ENCODE measurements at places on chromosomes 6 and 20.

DNA sequence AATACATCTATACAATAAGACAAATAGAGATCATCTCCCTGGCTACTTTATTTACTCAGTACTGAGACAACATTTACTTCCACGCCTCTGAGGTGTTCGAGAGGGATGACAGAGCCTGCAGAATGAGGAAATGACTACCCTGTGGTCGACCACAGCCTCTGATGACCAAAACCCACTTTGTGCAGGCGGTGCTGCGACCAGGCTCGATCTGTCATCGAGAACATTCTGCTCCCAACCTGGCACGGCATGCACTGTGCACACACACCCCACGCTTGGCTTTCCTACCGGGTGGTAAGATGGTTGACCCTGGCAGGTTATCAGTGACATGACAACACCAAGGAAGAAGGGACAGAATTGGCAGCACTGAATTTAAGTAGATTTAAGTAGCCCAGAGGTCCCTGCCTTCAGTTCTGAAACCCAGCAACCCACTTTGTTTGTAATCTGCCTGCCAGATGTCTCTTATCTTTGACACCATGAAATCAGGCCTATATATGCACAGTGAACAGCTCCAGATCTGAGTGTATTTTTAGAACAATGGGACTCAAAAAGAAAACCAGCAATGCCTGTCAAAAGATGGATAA, 42.6 kb downstream of the TTI1 start:
- peak; percentile 87 for DNase-seq
- peaks cover 12% of the 10 kb centered on the region for H3K36me3 ChIP-seq
- no peak overlapping the region for H3K4me3 ChIP-seq
- H3K4me1 ChIP-seq, result peaks cover 49% of the 10 kb centered on the region
- H3K27ac ChIP-seq, result peak overlapping the region; percentile 89

- H3K4me3 ChIP-seq, result peak overlapping the region; percentile 5
- H3K4me1 ChIP-seq, result no peaks in the 10 kb centered on the region
- peak overlapping the region; percentile 91 for H3K27ac ChIP-seq
- no peaks in the 10 kb centered on the region for H3K36me3 ChIP-seq
- DNase-seq, result peak; percentile 77
Measured at GRCh38 chr6:26304797-26305640, 60.0 kb upstream of the BTN3A2 start.

DNA sequence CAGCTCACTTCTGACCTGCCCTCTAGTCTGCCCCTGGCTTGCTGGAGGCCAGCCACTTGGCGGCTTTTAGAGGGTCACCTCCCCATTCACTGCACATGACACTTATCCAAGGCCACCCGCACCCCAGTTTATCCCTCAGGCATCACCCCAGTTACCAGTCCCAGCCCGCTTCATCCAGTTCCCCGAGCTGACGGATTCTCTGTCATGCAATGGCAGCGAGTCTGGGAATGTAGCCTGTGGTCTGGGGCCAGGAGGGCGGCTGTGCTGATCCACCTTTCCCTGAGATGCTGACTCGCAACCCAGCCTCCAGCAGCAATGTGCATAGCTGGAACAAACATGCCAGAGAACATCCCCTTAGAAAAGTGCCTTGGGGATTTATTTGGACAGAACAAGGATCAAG, 25.8 kb downstream of the SYNDIG1 start:
- no peaks in the 10 kb centered on the region for H3K36me3 ChIP-seq
- no peak overlapping the region for H3K27ac ChIP-seq
- DNase-seq, result no peak
- H3K4me3 ChIP-seq, result no peak overlapping the region
- H3K27me3 ChIP-seq, result no peaks in the 10 kb centered on the region
- H3K4me1 ChIP-seq, result peaks cover 16% of the 10 kb centered on the region

- peaks cover 37% of the 10 kb centered on the region for H3K36me3 ChIP-seq
- DNase-seq, result no peak
- H3K27me3 ChIP-seq, result no peaks in the 10 kb centered on the region
- H3K4me1 ChIP-seq, result peaks cover 19% of the 10 kb centered on the region
- no peak overlapping the region for H3K4me3 ChIP-seq
Measured at GRCh38 chr20:58342104-58342945, 32.8 kb downstream of the RAB22A start.

DNA sequence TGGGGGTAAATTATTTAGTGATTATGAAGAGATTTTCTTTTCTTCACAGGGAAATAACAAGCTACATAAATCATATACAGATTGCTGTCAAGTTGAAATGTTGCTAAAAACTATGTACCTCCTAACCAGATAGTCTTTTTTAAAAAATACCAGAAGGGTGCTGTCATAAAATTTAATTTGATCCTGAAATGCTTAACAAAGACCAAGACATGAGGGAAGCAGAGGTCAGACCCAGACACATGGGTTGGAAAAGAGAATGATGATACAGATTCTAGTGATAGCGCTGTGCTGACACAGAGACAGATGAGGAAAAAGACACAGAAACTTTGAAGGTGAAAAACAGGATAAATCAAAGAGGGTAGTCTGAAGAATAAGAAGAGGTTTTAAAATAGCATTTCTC, 573.1 kb downstream of the HACE1 start:
- H3K27ac ChIP-seq, result no peak overlapping the region
- no peaks in the 10 kb centered on the region for H3K36me3 ChIP-seq
- H3K27me3 ChIP-seq, result no peaks in the 10 kb centered on the region
- DNase-seq, result no peak

GRCh38 chr6:10951675-10952282, 64.9 kb downstream of the SYCP2L start:
- no peak overlapping the region for H3K27ac ChIP-seq
- H3K4me1 ChIP-seq, result no peaks in the 10 kb centered on the region
- no peaks in the 10 kb centered on the region for H3K36me3 ChIP-seq
- H3K27me3 ChIP-seq, result no peaks in the 10 kb centered on the region
- no peak for DNase-seq
